ENCODE measurements at places on chromosomes 6 and 20.

- no peak for DNase-seq
These were observed 218.0 kb downstream of the THBS2 start for GRCh38 chr6:169035385-169036240.

GRCh38 chr6:87661016-87661415 lies 41.0 kb downstream of the AKIRIN2 start:
- no peak for DNase-seq

DNA sequence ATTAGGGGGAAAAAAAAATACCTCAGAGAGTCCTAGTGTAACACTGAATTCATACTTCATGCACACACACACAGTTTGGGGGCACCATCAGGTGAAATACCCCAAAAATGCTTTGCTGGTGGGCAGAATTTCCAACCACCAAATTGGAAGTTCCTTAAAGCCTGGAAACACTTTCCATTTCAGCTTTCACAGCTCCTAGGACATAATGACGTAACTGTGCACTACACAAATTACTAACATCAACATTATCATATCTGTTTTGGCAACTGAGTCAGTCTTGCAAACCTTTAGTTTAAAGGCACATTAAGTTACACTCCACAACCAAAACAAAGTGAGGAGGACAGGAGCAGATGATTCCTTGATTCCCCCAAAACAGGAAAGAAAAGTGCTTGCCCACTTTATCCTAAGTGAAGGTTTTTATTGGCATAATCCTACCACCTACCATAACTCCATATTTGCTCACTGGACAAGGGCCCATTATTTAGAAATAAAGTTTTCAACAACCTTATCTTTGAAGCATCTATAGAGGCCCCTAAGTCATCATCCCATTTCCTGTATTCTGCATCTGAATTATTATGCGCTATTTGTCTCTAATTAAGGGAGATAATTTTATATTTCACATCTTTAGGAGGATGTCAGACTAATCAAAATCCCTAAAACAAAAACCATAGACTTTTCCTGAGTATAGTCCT lies 3.4 kb downstream of the MBOAT1 start:
- DNase-seq, result no peak

DNA sequence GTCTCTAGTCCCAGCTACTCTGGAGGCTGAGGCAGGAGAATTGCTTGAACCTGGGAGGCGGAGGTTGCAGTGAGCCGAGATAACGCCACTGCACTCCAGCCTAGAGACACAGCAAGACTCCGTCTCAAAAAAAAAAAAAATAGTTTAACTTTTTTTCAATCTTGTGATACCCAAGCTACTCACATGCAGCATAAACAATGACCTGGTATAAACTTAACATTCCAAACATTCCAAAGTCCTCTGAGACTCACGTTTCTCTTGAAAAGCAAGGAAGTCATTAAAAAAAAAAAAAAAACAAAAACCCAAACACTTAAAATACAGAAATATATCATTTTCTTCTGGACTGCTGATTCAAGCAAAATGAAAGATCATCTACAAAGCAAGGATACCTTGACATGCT lies 14.3 kb downstream of the CRNKL1 start:
- no peak for DNase-seq

DNA sequence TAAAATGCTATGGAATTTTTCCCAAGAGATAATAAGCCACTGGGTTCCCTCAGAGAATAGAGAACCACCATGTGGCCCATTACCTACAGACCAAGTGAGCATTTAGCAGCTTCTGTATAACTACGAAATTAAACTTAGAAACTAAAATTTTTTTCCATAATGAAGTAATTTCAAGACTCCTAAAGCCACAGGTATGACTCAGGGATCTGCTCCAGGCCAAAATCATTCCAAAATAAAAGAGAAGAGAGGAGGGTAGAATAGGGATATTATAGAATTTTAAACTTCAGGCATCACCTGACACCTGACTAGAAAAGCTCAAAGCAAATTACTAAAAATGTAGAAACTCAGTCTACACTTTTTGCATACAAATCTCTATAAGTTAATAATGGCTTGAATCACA lies 108.9 kb upstream of the DST start:
- DNase-seq, result no peak

- no peak for DNase-seq
These were observed 11.0 kb upstream of the ARMC12 start for GRCh38 chr6:35725721-35726438.

- DNase-seq, result no peak
These were observed 275.4 kb downstream of the PHF3 start for GRCh38 chr6:63910863-63911551.

DNA sequence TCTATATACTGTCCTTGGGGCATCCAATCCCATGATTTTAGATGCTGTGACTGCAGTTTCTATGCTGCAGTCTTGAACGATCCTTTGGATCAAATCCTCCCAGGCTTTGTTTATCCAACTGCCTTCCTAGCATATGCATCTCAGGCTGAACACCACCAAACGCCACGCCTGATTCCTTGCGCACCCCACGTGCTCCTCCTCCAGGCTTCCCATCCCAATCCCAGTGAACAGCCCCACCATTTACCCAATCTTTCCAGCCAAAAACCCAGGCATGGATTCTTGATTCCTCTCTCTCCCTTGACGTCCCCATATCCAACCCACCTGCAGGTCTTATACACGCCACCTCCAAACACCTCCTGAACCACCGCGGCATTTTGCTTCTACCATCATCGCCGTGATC lies 7.8 kb downstream of the PDE10A start:
- no peak for DNase-seq
